ENCODE measurements at places on chromosomes 11 and 22. TPM values are rescaled to one million over a fixed set of nuclear protein-coding genes. Genes with fewer than 3 reads are reported as not detected.

DNA sequence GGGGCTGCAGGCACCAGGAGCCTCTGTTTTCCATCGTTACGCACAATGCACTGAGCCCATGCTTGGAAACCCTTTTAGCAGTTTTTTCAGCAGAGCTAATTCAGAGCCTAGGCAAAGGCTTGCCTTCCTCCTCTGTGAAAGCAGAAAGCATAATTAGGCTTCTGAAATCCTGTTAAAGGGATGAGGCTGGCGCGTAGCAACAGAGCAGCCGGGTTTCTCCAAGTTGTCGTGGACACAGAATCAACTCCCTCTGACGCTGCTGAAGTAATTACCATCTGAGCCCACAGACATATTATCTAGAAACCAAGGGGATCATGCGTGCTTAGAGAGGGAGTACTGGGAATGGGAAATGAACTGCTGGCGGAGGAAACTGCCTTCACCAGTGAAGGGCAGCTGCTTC lies 85.4 kb downstream of the MYO18B start:
- H3K27ac ChIP-seq: no peak overlapping the region
- no peaks in the 10 kb centered on the region for H3K4me1 ChIP-seq
- H3K27me3 ChIP-seq: no peaks in the 10 kb centered on the region
- no peak for DNase-seq

GRCh38 chr22:19196841-19197612 lies 18.5 kb upstream of the SLC25A1 start:
- no peak for DNase-seq
- H3K36me3 ChIP-seq: peaks cover 21% of the 10 kb centered on the region
- no peak overlapping the region for H3K4me3 ChIP-seq
- H3K27me3 ChIP-seq: no peaks in the 10 kb centered on the region
- no peak overlapping the region for H3K27ac ChIP-seq

APOL5 gene
- not detected for polyA plus RNA-seq

GRCh38 chr11:68841718-68842426 lies at the start of gene CPT1A:
Gene CPT1A, minus strand, starts transcription at chr11:68841916. Its CDS starts 26,442 bp downstream, at chr11:68815474.
- H3K4me3 ChIP-seq: peak within 1 kb of the TSS; percentile 63
- H3K27me3 ChIP-seq: peaks cover 65% of the 10 kb centered on the region
- no peaks in the 10 kb centered on the region for H3K36me3 ChIP-seq
- no peak within 1 kb of the TSS for H3K27ac ChIP-seq

DNA sequence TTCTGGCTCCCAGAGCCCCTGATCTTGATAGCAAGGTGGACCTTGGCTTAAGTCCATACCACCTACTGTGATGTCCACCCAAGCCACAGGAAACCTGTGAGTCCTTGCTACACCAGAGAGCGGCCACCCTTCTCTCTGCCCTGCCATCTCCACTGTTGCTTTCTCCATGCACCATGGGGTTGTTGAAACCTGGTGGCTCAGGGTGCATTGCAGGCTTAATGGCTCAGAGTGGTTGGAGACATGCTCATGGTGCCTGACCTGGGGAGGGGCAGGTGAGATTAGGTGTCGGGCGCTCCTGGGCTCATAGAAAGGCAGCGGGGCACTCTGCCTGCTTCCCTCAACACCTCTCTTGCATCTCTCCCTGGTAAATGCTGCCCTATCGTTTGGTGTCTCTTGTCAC lies 25.0 kb upstream of the CACNG2 start:
- no peak overlapping the region for H3K27ac ChIP-seq
- DNase-seq: no peak

- no peaks in the 10 kb centered on the region for H3K4me1 ChIP-seq
- H3K27ac ChIP-seq: no peak overlapping the region
- no peaks in the 10 kb centered on the region for H3K27me3 ChIP-seq
- no peak overlapping the region for H3K4me3 ChIP-seq
Measured at GRCh38 chr11:33980897-33981296, 70.6 kb upstream of the CAPRIN1 start.

DNA sequence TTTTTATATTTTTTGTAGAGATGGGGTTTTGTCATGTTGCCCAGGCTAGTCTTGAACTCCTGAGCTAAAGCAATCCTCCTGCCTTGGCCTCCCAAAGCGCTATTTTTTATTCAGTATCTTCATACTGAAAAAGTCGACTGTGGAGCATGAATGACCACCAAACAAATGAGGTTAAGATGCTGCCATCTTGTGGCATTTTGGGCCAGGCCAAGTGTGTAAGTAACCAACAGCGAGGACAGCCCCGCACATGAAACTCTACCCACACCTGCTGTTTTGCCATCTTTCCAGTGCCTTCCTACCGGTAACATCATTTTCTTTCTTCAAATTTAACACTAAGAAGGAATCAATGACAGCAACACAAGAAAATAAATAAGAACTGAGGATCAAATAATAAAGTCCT lies 32.2 kb upstream of the AQP11 start:
- H3K36me3 ChIP-seq: no peaks in the 10 kb centered on the region
- H3K4me1 ChIP-seq: no peaks in the 10 kb centered on the region
- H3K4me3 ChIP-seq: no peak overlapping the region
- peak; percentile 19 for DNase-seq

- no peaks in the 10 kb centered on the region for H3K36me3 ChIP-seq
- H3K27ac ChIP-seq: no peak overlapping the region
- H3K27me3 ChIP-seq: no peaks in the 10 kb centered on the region
- no peak overlapping the region for H3K4me3 ChIP-seq
Measured at GRCh38 chr11:36360318-36360717, 64.2 kb downstream of the PRR5L start.

DNA sequence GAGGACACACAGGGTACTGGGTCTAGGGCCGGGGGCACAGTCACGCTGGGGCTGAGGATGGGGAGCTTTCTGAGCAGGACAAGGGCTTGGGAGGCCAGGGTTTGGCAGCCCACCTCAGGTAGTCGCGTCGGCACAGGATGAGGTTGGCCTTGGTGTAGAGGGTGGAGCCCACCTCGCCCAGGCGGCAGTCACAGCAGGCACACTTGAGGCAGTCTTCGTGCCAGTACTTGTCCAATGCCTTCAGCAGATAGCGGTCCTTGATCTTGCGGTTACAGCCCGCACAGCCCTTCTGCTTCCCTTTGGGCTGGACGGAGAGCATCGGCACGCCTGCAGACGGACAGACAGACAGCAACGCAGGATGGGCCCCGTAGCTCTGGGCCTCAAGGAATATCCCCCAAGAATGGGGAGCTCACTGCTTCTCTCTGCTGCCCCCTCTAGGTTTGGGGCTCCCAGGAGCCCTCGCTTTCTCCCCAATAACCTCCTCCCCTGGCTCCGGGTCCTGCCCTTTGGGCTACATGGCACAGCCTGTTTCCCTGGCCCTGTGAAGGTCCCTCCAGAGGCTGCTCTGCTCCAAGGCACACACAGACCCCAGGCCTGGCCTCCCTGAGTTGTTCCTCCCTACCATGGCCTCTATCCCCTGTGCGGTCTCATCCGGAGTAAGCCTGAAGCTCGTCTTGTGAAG lies 33.4 kb downstream of the LMO1 start:
- no peak for DNase-seq
- no peak overlapping the region for H3K27ac ChIP-seq
- no peaks in the 10 kb centered on the region for H3K4me1 ChIP-seq
- H3K36me3 ChIP-seq: no peaks in the 10 kb centered on the region
- H3K27me3 ChIP-seq: no peaks in the 10 kb centered on the region
- no peak overlapping the region for H3K4me3 ChIP-seq

GRCh38 chr22:17607891-17608521 lies 20.5 kb downstream of the ATP6V1E1 start:
- no peak for DNase-seq
- H3K27ac ChIP-seq: no peak overlapping the region
- H3K27me3 ChIP-seq: no peaks in the 10 kb centered on the region
- H3K4me3 ChIP-seq: no peak overlapping the region
- no peaks in the 10 kb centered on the region for H3K4me1 ChIP-seq
- H3K36me3 ChIP-seq: peaks cover 44% of the 10 kb centered on the region

GRCh38 chr11:79440571-79441460 lies at the start of gene TENM4:
Gene TENM4, minus strand, starts transcription at chr11:79441030. Its CDS starts 371,086 bp downstream, at chr11:79069944.
- H3K4me1 ChIP-seq: peaks cover 13% of the 10 kb centered on the region
- H3K27ac ChIP-seq: no peak within 1 kb of the TSS
- H3K27me3 ChIP-seq: peaks cover 51% of the 10 kb centered on the region
- peak within 1 kb of the TSS; percentile 56 for H3K4me3 ChIP-seq
- no peak for DNase-seq

DNA sequence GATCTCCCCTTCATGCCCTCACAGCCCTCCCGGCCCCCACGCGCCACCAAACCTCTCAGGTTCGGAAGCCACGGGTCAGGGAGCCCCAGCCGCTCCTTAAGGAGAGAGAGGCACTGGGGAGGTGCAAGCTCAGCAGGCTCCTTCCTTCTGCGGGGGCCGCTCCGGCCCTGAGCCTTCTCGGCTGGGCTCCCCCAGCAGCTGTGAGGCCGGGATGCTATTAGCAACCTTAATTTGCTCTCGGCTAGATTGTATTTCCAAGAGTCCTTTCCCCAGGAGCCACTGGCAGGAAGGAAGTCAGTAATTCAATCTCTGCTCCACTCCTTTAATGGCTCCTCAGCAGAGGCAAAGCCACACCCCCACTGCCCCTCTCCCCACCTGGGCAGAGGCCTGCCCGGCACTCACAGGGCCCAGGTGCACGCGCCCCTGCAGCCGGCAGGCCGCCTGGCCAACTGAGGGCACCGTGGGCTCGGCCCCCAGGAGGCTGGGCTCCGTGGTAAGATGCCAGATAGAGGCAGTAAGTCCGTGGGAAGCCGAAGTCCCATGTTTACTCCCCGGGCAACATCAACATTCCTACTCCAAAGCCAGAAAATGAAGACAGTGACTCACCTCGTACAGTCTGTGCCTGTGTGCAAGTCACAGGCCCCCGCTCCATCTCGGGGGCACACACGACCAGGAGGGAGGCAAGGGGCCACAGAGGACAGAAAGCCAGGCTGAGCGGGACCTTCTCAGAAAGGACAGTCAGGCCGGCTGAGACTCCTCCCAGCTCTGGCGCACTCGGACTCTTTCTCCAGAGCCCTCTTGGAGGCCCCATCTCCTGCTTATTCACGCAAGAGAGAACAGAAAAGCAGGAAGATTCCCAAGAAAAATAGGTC lies 5.2 kb downstream of the IGSF9B start:
- H3K4me1 ChIP-seq: peaks cover 21% of the 10 kb centered on the region
- no peaks in the 10 kb centered on the region for H3K27me3 ChIP-seq
- peak; percentile 71 for DNase-seq
- peak overlapping the region; percentile 32 for H3K4me3 ChIP-seq

DNA sequence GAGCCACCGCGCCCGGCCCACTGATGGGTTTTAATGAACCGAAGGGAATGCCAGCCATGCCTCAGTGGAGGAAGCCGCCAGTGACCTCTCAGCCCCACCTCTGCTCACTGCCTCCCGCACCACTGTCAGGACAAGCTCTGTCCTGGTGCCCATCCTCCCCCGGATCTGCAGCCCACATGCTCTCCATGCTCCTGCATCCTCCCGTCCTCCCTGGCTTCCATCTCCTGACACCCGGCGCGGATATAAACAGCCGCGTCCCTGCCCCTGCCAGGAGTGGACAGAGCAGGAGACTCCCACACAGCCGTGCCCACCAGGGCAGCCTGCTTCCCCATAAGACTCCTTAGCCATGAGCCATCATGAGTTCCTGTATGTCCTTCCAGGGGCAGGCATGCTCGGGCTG lies 26.9 kb downstream of the MACROD1 start:
- H3K4me1 ChIP-seq: no peaks in the 10 kb centered on the region
- H3K27me3 ChIP-seq: peaks cover 19% of the 10 kb centered on the region
- H3K27ac ChIP-seq: no peak overlapping the region
- H3K36me3 ChIP-seq: no peaks in the 10 kb centered on the region
- DNase-seq: no peak

- peaks cover 7% of the 10 kb centered on the region for H3K4me1 ChIP-seq
- no peak overlapping the region for H3K4me3 ChIP-seq
- H3K27ac ChIP-seq: no peak overlapping the region
- peak; percentile 43 for DNase-seq
- H3K36me3 ChIP-seq: no peaks in the 10 kb centered on the region
Measured at GRCh38 chr11:117828611-117829368, 4.2 kb upstream of the FXYD2 start.

DNA sequence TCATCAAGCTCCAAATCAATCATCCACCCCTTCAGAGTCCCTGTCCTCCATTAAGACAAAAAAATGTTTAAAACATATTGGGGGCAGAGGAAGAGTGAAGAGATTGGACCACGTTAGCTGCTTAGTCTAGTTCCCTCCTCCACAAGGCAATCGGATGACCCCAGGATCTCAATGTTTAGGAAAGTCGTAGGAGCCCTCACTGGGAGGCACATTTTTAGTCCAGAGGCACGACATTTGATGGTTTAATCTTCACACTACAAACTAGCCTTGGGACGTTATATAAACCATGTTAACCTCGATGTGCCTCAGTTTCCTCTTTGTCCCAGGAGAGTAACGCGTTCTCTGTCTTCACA lies 588 bp upstream of the FAT3 start:
- peaks cover 17% of the 10 kb centered on the region for H3K27me3 ChIP-seq
- no peak overlapping the region for H3K27ac ChIP-seq
- no peaks in the 10 kb centered on the region for H3K36me3 ChIP-seq
- H3K4me3 ChIP-seq: peak overlapping the region; percentile 80
- H3K4me1 ChIP-seq: peaks cover 23% of the 10 kb centered on the region

PTPRCAP gene
- polyA plus RNA-seq: 9.5 TPM

PHLDA2 gene
- polyA plus RNA-seq: 7.6 TPM

ANGPTL5 gene
- not detected for polyA plus RNA-seq

DNA sequence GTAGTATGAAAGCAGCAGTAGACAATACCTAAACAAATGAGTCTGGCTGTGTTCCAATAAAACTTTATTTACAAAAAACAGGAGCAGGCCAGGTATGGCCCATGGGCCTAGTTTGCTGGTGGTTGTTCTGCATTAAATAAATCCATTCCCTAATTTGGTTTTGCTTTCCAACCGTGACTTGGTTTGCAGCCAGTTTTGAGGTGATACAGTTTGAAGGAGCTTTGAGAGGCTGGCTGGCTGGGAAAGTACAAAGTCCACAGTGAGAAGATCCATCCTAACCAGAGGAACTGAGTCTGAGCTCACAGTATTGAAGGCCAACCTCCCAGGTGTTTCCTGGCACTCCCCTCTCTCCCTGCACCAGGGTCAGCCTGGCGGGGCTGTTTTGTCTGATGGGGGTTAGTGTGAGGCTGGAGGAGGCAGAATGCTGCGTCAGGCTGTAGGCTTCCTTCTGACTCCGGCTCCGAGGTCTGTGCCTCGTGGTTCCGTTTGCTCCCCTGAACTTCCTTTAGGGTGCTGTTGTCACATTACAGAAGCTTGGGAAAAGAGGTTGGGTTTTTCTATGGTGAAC lies 129.5 kb downstream of the MICAL2 start:
- no peaks in the 10 kb centered on the region for H3K4me1 ChIP-seq
- H3K36me3 ChIP-seq: no peaks in the 10 kb centered on the region
- no peak overlapping the region for H3K4me3 ChIP-seq
- DNase-seq: no peak

OR51B6 gene
- not detected for polyA plus RNA-seq

GRCh38 chr11:44732564-44732963 lies 5.8 kb downstream of the TSPAN18 start:
- no peak for DNase-seq
- H3K4me3 ChIP-seq: no peak overlapping the region
- H3K27me3 ChIP-seq: peaks cover 62% of the 10 kb centered on the region
- H3K36me3 ChIP-seq: no peaks in the 10 kb centered on the region
- H3K27ac ChIP-seq: no peak overlapping the region
- H3K4me1 ChIP-seq: peaks cover 37% of the 10 kb centered on the region

MS4A12 gene
- polyA plus RNA-seq: 0.14 TPM

CSF2RB gene
- polyA plus RNA-seq: 0.02 TPM

- H3K27me3 ChIP-seq: no peaks in the 10 kb centered on the region
- no peak overlapping the region for H3K4me3 ChIP-seq
- no peaks in the 10 kb centered on the region for H3K36me3 ChIP-seq
- H3K4me1 ChIP-seq: no peaks in the 10 kb centered on the region
Measured at GRCh38 chr11:44621784-44622183, 56.3 kb downstream of the CD82 start.

MS4A7 gene
- not detected for polyA plus RNA-seq

DCDC1 gene
- polyA plus RNA-seq: 0.15 TPM

GRCh38 chr22:37377138-37377537 lies 50.1 kb downstream of the ELFN2 start:
- no peak overlapping the region for H3K4me3 ChIP-seq
- H3K27ac ChIP-seq: no peak overlapping the region
- no peaks in the 10 kb centered on the region for H3K4me1 ChIP-seq
- DNase-seq: no peak
